ENCODE measurements at places on chromosomes 1 and 21.
A peak's percentile ranks its signal among the peaks of the same experiment; 100 is the strongest.

GRCh38 chr1:1407636-1408318 is 684 bp upstream of the MRPL20 start:
- no peak for DNase-seq

DNA sequence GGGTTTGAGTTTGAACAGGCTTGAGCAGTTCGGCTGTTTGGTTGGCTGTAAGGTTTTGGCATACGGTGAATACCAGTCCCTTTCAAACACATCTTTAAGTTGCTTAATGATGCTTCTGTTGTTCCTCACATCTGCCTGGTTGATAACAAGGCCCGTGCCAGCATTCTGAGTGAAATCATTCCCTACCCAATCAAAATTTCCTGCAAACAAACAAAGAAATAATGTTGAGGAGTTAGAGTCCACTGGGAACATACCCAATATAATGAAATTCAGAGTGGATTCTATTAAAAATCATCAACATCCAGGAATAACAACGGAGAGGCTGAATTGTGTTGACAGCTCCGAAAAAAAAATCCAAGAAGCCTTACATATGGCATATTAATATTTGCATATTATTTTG is 91.0 kb upstream of the MAP1LC3C start:
- no peak for DNase-seq

GRCh38 chr1:44786138-44786840 is 1.7 kb downstream of the BEST4 start:
- no peak for DNase-seq

DNA sequence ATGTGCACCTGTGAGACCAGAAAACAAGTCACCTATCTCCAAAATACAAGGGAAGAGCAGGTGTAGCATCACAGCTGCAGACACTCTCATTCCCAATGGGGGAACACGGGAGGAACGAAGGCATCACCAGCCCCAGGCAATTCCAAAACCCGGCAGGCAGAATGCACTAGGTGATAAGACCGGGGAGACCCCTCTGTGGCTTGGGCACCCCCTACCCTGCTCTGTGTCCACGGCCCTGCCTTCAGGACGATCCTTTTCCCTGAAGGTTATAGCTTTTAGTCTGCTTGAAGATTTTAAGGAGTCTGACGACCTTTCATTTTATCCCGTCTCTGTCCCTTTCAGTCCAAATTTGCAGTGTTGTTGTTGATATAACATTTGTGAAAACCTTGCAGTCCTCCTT is 19.2 kb downstream of the TRPM2 start:
- DNase-seq, result no peak

DNA sequence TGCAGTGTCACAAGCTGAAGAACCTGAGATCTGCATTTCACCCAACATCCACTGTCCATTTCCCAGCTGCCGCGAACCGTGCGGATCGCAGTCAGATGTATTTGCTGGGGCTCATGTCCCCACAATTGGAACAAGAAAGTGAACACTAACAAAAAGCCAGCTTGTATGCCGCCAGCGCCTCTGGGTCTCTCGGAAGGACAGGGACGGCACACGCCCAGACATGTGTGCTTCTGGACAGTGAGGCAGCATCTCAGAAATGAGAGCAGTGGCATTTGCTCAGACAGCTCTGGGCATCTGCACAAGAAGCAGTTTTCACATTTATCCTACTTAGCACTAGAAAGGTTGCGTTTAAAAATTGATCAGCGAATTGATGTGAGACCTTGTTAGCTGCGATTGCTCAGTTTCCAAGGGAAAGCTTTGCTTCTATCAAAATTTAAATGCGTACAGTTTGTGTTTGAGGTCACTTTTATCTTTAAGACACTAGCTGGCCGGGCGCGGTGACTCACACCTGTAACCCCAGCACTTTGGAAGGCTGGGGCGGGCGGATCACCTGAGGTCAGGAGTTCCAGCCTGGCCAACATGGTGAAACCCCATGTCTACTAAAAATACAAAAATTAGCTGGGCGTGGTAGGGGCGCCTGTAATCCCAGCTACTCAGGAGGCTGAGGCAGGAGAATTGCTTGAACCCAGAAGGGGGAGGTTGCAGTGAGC is 28.7 kb downstream of the KCNAB2 start:
- no peak for DNase-seq

GRCh38 chr1:177340601-177341067 is 169.9 kb downstream of the BRINP2 start:
- no peak for DNase-seq

DNA sequence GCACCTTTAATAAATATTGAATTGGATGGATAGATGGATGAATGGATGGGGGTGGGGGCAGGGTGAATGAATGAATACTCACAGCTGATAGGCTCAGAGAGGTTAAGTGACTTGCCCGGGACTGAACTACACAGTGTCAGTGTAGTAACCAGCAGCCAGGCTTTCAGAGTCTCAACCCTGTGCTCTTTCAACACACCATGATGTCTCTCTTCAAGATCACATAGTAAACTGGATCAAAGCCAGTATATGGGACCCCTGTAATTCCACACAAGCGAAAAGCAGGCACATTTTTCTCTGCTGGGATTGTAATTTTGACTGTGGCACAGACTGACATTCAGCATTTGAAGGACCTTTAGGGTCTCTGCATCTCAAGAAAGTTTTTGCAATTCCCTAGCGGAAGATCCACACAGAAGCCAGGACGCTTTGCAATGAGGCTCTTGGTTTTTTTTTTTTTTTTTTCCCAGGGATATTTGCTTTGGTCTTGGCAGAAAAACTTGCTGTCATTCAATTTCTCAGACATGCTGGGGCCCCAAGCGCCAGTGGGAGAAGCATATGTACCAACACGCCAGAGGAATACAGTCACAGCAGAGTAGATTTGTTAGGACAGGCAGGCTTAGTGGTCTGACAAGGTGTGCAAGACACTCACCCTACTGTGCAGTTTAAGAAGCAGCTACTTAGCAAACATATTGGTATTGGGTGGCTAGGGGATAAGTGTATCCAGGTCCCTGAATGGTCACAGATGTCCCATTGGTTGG is 213.1 kb upstream of the CAMK1G start:
- no peak for DNase-seq

GRCh38 chr1:157776971-157777391 is at the start of gene FCRL2:
Gene FCRL2, minus strand, starts transcription at chr1:157777132. Its CDS starts 59 bp downstream, at chr1:157777073.
- no peak for DNase-seq

- DNase-seq, result no peak
These were observed 16.4 kb downstream of the CAPZA1 start for GRCh38 chr1:112636056-112636455.

DNA sequence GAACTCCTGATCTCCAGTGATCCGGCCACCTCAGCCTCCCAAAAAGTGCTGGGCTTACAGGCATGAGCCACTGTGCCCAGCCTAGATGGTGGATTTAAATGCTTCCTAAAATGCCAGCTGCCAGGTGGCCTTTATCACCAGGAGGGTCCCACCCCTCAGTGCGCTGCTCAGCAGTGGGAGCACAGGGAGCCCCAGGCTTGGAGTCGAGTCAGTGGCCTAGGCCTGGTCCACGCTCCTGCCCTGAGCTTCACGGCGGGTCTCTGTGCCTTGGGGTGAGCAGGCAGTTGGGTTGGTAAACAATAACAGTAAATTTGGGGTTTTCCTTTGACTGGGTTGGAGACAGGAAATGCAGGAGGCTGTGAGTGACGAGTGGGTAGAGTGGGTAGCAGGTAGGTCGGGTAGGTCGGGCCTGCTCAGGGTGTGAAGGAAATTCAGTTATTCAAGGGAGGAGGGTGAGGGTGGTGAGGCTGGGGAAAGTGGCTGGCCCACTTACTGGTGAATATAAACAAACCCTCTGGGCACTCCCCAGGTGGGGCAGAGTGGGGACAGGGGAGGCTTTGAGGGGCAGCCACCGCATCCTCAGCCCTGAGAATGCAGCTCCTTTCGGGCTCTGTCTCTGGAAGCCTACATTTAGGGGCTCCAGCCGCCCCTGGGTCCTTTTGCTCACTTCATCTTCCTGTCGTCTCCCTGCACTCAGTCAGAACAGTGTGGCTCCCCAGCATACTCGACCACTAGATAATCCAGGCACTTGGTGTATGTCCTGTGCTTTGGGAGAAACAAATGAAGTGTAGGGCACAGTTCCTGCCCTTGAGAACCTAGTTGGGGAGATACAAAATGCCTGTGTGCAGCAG is 33.5 kb upstream of the IL19 start:
- no peak for DNase-seq

DNA sequence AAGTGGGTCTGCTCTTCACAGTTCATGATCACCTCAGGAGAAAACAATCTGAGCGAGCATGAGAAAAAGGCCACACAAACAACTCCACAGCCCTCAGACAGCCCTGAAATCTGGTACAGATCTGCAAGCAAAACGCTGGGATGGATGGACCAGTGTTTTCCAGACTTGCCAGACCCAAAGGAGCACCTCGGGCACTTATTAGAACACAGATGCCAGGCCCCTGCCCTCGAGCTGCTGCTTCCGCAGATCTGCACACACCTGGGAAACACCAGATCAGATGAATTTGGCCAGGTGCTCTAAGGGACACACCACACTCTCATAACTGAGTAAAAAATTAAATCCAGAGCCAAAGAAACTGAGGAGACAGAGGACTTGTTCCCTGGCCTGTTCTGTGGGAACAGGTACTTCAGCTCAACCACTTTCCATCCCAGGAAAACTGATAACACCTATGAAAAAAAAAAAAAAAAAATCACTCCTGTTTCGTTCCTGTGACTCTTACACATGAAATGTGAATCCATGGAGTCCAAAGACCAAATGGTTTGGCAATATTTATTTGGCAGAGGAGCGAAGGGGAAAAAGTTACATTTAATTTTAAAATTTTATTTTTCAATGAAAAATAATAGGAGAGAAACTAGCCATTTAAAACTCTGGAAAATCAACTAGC is 202.9 kb upstream of the ESRRG start:
- no peak for DNase-seq

GRCh38 chr1:200226969-200227303 is 182.9 kb downstream of the ZNF281 start:
- no peak for DNase-seq

- DNase-seq, result no peak
These were observed 1.9 kb downstream of the SH2D2A start for GRCh38 chr1:156814571-156815260.

- DNase-seq, result no peak
These were observed 73.5 kb downstream of the KAZN start for GRCh38 chr1:14672005-14672404.

- DNase-seq, result peak; percentile 1
These were observed 128.3 kb upstream of the HMGB4 start for GRCh38 chr1:33735624-33736023.

GRCh38 chr21:44533891-44534627 is 5.9 kb downstream of the KRTAP10-1 start:
- DNase-seq, result no peak

- DNase-seq, result no peak
These were observed 61.6 kb upstream of the RUNX3 start for GRCh38 chr1:24991697-24992096.

GRCh38 chr1:179586107-179586823 is 5.4 kb upstream of the TDRD5 start:
- peak; percentile 17 for DNase-seq

- DNase-seq, result no peak
These were observed 113.0 kb downstream of the PRDM16 start for GRCh38 chr1:3181956-3182355.

DNA sequence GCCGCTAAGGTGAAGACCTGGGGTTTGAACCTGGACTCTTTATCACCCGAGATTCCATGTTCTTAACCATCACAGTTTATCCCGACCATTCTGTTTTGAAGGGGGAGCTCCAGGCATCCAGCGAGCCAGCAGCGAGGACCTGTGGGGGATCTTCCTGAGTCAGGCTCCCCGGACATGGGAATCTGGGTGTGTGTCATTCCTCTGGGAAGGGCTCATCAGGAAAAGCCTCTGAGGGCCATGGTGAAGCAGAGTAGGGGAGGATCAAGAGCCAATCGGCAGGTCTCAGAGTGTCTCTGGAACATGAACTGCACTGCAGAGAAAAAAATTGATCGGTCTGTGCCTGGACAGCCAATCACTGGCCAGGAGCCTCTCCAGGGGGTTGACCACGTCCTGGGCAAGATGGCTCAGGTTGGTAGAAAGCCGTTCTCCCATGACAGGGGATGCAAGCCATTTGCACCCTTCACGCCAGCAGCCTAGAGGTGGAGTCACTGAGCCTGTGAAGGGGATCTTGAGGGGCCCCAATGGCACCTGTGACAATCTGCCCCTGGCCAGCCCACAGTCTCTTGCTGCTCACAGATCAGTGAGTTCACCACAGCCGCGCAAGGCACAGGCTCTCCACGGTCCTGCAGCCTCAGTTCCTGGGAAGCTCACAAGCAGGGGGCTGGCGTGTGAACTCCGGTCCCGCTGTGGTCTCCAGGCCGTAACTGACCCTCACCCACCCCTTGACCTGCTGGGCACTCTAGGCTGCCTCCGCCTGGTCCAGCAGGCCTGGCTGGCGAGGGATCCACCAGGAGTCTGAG is 20.4 kb upstream of the ACTRT2 start:
- no peak for DNase-seq

GRCh38 chr1:91791691-91792488 is 94.1 kb downstream of the TGFBR3 start:
- DNase-seq, result no peak

DNA sequence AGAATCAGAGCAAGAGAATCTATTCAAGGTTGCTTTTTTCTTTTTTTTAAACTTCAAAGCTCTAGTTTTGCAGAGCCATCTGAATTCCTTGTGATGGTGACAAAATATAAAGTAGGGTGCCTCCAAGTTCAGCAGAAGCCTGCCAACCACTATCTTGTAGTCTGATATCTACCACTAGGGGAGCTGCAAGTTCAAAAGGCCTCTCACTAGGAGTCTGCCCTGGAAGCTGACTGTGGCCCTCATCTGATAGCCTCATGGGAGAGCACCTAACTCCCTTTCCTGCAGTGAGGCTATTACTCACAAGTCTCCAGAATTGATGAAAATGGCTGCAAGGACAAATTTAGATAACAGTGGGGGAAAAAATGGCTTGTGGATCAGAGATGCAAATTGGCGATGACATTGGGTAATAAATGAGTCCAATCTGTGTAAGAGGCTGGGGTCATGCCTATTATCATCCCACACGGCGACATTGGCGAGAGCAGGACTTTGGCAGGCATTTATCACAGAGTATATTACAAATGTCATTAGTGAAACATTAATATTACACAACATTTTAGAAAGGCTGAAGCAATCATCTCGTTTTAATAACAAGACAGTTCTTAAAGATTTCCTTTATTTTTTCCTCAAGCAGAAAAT is 10.7 kb upstream of the ZP4 start:
- DNase-seq, result no peak

DNA sequence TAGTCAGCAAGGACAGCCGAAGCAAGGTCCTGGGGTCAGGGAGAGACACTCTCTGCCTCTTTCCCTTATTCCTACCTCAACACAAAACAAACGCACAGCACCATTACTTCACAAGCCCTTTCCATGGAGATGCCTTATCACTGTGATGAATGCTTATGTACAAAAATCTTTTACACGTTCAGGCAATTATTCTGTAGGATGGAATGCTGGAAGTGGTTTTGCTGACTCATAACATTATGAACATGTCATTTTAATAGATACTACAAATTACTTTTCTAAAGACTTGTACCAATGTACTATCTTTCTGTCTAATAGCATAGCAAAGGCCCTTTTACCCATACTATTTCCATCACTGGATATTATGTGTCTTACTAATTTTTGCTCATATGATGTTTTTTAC is 98.4 kb downstream of the TTLL7 start:
- no peak for DNase-seq
